Activated T-helper 1 cell treated with anti-CD3 and anti-CD28 coated beads, Interleukin-2, amount 50 U/mL, for 16 hours (primary cell): ENCODE measurements at places on chromosomes 7 and 10.

GRCh38 chr10:68560186-68560942 is at the start of gene TET1:
Gene TET1, plus strand, starts transcription at chr10:68560337. Its CDS starts 12,002 bp downstream, at chr10:68572339.
- no peak for DNase-seq

DNA sequence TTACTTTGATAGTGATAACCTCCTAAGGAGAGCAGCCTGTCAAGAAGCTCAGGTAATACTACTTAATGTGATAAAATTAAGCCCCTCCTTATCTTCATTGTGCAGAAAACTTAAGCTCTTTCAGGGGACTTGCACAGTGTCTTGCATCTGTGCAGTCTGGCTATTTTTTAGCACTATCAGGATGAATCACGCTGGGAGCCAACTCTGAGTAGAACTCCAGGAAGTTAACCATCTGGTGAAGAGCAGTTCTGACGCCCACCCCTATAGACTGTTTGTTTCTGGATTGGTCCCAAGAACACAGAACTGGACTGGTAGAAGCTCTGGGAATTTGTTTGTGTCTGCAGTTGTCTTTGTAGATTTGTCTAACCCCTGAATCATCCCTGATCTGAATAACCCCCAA is 41.9 kb downstream of the AGK start:
- DNase-seq = no peak

- DNase-seq = no peak
Observed at GRCh38 chr7:157975401-157976372, 611.9 kb downstream of the PTPRN2 start.

GRCh38 chr10:75994357-75995040 is 563.1 kb downstream of the LRMDA start:
- DNase-seq = no peak

DNA sequence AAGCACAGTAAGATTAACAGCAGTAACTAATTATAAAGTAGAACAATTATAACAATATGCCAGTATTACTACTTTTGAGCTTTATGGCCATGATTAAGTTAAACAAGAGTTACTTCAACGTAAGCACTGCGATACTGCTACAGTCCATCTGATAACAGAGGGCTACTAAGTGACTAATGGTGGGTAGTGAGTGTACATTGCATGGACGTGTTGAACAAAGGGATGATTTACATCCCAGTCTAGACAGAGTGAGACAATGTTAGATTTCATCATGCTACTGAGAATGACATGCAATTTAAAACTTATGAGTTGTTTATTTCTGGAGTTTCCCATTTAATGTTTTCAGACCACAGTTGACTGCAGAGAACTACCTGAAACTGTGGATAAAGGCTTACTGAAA is 45.6 kb downstream of the TPST1 start:
- no peak for DNase-seq

GRCh38 chr7:43018446-43018845 is 86.3 kb downstream of the MRPL32 start:
- no peak for DNase-seq

GRCh38 chr7:135388616-135389015 is 121.3 kb downstream of the CNOT4 start:
- no peak for DNase-seq

DNA sequence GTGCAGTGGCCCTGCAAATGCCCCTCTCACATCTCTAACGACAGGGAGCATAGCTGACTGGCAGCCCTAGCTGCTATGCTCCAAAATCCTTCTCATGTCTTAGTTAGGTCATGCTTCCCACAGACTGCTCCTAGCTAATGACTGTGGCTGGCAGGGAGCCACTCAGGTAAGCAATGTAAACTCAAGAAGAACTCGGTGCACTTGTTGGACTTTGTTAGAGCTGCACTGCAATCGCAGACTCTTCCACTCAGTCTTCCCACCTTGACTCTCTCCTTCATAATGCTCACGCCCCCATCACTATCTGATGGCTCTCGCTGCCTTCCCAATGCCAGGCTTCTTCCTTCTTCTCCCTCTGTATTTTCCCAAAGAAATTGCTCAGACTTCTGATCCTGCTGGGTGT is 24.0 kb downstream of the OR9A2 start:
- DNase-seq = no peak

- DNase-seq = no peak
Observed at GRCh38 chr10:96889415-96890171, 57.5 kb downstream of the LCOR start.

- DNase-seq = no peak
Observed at GRCh38 chr10:69736886-69737641, 64.6 kb upstream of the COL13A1 start.

- no peak for DNase-seq
Observed at GRCh38 chr7:28581351-28581750, 169.0 kb downstream of the CREB5 start.

- DNase-seq = no peak
Observed at GRCh38 chr7:154844955-154845354, 158.0 kb downstream of the PAXIP1 start.

- DNase-seq = no peak
Observed at GRCh38 chr7:139159900-139160675, 50.6 kb upstream of the ZC3HAV1 start.

- no peak for DNase-seq
Observed at GRCh38 chr7:67754651-67755050, 758.0 kb downstream of the TYW1 start.

DNA sequence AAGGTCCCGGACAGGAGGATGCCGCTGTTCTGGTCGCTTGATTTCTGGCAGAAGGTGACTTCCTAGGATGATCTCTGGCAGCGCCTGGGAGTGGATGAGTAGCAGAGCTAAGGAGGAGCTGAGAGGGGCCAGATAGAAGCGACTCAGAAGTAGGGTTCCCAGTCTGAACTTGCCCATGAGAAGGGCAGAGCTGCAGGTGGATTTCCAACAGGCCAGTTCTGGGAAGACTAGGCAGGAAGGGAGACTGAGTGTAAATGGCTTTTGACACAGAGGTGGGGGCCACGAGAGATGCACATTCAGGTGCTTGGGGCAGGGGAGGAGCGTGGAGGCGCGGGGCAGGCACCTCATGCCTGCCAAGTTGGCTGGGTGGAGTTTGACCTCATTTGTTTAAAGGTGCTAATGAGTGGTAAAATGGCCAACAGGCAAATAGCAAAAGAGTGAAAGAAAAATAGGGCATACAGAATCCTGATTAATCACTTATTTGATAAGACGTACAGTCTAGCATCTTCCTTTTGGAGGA is 58.8 kb downstream of the SHH start:
- no peak for DNase-seq

- no peak for DNase-seq
Observed at GRCh38 chr10:105956550-105956949, 1208.0 kb downstream of the SORCS1 start.

DNA sequence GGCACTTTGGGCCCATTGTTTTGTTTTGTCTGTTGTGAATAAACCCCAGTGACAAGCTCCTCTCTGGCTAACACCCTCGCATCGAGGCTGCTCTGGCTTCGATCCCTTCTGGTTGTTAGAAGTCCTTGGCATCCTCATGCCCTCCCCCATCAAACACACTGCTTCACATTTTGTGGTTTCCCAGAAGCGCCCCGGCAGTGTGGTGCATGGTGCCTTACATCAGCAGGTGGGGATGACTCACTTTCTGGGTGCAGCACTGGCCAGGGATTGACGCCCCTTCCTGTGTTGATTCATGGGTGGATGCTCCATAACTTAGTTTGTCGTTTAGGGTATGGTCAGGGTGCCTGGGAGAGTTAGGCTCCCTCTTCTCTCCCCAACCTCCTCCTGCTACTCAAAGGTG is 51.4 kb downstream of the PLPP4 start:
- DNase-seq = no peak

DNA sequence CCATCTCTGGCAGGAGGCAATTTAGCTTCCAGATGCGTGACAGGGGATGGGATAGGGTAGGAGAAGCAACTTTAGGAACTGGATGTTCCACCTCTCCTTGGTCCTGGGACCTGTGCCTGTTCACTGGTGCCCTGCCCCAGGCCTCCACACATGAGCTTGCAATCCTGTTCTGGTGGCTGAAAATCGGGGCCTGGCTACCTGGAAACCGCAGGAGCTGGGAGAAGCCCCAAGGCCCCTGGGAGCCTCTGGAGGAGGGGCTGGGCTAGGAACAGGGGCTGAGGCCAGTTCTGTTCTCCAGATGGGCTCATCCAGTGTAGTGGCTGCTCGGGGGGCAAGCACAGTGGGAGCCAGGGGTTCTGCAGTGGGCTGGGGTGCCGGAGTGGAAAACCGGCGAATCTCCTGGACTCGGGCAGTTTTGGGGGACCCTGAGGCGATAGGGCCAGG is 5.3 kb upstream of the MYOZ1 start:
- DNase-seq = no peak

- DNase-seq = no peak
Observed at GRCh38 chr10:63596924-63597323, 75.7 kb downstream of the REEP3 start.

- peak; percentile 71 for DNase-seq
Observed at GRCh38 chr10:70363971-70364771, 18.3 kb downstream of the LRRC20 start.

GRCh38 chr7:158818325-158819213 is 10.7 kb downstream of the ESYT2 start:
- DNase-seq = peak; percentile 59

DNA sequence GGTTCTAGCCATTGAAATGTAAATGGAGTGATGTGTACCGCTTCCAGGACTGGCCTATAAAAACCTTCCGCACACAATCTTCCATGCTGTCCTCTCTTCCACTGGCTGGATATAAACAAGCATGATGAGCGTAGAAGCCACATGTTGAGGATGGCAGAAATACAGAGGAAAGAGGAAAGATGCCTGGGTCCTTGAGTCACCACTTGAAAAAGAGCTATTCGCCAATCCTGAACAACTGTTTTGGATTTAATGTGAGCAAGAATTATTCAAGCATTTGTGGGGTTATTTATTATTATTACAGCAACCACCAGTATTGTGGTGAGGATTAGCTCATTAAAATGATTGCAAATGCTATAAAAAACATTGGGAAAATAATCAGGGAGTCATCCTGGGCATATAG is 45.8 kb upstream of the PLXNA4 start:
- DNase-seq = no peak

DNA sequence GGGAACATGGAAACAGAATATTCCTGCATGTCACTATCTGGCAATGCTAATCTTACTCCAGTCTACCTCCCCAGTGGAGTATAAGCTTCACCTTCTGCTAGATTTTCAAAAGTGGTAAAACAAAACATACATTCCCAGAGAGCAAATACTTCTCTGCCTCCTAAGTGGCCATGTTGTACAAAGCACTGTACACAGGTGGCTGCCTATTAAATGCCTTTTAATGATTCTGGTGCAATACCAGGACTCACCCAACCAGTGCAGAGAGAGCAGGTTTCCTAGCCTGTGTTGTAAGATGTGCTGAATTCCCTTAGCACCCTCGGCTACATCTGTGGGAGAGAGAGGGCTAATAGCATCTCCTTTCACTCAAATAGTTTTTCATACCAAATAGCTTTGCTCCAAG is 684.3 kb upstream of the NRP1 start:
- no peak for DNase-seq

DNA sequence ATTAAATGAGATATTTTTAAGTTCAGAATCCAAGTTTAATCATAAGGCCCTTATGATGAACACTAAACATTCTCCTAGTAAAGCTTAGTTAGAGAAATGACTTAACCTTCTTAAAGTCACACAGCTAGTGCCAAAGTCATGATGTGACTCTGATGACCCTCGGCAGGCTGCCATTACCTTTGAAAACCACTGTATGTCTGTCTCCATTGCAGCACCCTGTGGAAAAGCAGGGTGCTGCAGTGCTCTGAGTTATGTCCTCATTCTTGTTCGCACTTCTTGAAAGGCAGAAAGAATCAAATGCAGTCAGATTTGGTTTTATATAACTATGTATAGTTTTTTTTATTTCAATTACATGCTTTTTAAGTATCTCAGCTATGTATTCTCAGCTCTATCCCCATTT is 105.0 kb downstream of the PHTF2 start:
- no peak for DNase-seq

DNA sequence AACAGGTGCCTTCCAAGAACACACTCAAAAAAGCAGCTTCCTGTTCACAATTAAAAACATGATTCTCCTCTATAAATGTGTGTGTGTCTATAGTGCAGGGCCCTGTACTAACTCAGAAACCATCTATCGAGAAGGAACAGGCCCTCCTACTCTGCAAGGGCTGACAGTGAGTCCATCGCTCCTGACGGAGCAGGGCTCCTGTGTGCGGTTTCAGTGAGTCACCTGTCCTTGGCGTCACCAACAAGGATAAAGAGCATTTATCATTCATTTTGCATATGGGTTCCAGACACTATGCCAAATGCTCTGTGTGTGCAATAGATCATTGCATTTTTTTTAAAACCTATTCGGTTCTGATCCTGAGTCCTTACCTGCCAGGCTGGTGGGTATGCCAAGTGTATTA is 63.7 kb downstream of the TACC2 start:
- DNase-seq = no peak

DNA sequence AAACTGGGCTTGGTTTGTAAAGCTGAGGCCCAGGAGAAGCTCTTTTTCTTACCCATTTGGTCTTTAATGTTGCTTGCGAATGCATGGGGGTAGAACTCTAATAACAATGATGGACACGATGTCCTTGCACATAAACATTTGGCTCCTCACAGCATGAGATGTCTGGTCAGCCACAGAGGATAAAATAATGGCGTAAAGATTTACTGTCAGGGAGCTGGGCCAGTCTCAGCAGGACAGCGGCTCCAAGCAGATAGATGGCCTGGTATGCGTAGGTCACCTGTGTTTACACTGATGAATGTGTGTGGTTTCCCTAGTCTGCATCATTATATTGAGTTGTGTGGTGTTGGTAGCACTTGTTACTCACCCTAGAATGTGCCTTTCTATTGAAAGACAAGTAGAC is 537.4 kb downstream of the CNTNAP2 start:
- DNase-seq = no peak

DNA sequence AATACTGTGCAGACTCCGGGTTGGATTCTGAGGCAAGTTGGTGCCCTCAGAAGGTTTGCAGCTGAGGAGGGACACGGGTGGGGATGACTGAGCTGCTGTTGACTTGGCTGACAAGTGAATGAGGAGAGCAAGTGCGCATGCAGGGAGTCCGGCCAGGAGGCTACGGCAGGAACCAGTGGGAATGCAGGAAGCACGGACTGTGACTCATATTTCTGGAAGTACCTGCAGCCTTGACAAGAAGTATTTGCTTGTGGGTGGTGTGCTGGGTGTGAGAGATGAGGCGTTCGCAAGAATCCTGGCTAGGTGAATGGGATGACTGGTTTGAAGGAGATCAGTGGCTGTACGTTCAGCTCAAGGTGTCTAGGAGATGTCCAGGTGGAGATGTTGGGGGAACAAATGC is 30.8 kb upstream of the FXYD4 start:
- no peak for DNase-seq

DNA sequence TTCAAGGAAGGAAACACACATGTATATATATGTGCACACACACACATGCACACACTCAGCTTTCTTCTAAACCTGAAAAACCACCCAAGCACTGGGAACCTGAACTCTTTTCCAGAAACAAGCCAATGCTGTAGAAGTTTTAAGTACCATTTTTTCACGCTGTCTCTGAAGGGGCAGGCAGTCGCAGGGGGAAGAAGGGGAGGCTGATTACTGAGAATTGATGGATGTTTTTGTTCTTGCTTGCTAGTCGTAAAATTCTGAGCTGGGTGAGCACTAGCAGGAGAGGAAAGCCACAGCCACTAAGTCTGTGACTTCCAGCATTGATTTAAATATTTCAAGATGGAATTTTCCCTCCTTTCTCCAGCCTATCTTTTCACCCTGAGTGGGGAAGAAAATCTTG is 391.8 kb downstream of the CALN1 start:
- DNase-seq = no peak
